ENCODE measurements at places on chromosomes 1 and 21.

DNA sequence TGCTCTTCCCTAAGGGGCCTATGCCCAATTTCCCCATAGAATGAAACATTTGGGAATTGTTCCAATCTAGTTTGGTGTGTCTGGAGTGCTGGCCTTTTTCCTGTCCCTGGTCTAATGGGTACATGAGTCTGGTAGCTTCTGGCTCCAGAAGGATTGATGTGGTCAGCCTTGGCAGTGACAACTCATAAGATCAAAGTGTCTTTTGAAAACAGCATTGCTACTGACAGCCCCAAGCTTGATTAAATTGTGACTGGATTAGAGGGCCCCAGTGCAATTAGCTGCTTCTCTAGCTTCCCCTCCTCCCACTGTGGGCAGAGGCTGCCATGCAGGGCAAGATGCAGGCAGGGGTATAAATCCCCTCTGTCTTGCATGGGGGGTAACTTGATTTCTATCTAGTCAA lies 130.9 kb downstream of the UCK2 start:
- DNase-seq = no peak

GRCh38 chr1:172641492-172641891 lies 17.4 kb upstream of the FASLG start:
- no peak for DNase-seq

DNA sequence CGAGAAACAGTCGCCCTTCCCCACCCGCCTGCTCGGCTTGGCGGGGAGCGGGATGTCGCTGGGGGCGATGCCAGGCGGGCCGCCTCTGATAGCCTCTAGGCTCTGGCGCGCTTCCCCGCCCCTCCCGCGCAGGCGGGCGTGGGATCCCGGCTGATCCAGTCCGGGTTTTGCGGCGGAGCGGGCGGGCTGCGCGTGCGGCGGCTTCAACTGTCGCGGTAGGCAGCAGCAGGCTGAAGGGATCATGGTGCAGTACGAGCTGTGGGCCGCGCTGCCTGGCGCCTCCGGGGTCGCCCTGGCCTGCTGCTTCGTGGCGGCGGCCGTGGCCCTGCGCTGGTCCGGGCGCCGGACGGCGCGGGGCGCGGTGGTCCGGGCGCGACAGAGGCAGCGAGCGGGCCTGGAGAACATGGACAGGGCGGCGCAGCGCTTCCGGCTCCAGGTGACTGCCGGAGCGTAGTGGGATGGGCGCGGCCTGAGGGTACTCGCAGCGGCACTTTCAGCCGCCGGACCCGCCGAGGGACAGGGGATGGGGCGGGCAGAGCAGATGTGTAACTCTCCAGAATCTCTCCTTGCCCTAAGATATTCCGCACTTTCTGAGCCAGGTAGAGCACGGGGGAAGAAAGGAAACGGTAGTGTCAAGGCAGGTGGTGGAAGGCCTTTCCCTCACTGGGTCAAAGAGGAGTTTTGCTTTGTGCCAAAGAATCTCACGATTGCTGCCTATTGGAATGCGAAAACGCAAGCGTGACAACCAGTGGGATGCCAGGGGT lies at the start of gene FAAH:
TSS of gene FAAH (plus strand) at position 210 of the 764 bp plus-strand sequence. CDS start at position 242, 32 bp downstream.
- peak; percentile 52 for DNase-seq

- no peak for DNase-seq
Measured at GRCh38 chr1:64195081-64195395, 8.4 kb upstream of the UBE2U start.

GRCh38 chr1:56060906-56061305 lies 518.5 kb downstream of the PLPP3 start:
- no peak for DNase-seq

DNA sequence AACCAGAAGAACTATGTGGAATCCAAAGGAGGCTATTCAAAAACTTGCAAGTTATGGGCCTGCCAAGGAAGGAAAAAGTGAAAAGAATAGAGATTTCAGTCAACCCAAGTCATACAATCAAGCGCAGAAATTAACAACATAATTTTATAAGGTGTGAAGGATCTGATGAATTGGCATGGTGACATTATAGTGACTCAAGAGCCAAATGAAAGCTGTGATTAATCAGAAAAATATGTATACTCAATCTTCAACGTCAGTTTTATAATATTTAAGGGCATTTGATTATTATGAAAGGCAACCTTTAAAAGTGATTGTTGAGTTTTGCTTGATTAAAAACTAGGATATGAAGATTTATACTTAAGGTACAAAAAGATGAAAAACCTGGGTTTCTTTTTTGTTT lies 37.8 kb upstream of the THEM4 start:
- no peak for DNase-seq

- no peak for DNase-seq
Measured at GRCh38 chr1:160134791-160135572, 16.4 kb upstream of the ATP1A4 start.

DNA sequence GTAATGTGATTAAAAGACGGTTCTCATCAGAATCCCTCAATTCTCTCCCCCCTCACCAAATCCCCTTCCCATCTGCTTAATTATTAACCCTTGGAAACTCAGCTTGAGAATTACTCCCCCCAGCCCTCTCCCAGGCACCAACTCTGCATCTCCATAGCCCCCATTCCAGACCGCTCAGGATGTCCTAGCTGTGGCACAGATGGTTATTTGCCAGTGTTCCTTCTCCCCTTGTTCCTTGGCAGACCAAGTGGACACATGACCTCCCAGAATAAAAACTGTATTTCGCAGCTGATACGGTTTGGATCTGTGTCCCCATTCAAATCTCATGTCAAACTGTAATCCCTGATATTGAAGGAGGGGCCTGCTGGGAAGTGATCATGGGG lies 14.6 kb downstream of the HENMT1 start:
- DNase-seq = no peak

DNA sequence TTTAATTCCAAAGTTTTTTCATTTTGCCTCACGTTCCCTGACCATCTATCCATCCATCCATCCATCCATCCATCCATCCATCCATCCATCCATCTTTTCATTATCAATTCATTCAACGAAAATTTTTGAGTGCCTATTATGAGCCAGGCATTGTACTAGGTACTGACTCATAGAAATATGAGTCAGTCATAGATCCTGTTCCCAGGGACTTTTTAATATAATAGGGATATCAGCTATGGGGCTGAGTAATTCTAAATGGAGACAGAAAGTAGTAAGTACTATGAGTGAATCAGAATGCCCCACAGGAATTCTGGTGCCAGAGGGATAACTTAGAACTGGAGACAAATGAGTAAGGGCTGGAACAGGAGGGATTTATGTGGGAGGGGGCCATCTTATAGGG lies 49.8 kb upstream of the GNG12 start:
- no peak for DNase-seq

- no peak for DNase-seq
Measured at GRCh38 chr1:214006845-214007244, 19.1 kb downstream of the PROX1 start.

- no peak for DNase-seq
Measured at GRCh38 chr1:157774412-157774811, 2.5 kb downstream of the FCRL2 start.

- DNase-seq = no peak
Measured at GRCh38 chr1:93750955-93751354, 69.3 kb upstream of the BCAR3 start.

DNA sequence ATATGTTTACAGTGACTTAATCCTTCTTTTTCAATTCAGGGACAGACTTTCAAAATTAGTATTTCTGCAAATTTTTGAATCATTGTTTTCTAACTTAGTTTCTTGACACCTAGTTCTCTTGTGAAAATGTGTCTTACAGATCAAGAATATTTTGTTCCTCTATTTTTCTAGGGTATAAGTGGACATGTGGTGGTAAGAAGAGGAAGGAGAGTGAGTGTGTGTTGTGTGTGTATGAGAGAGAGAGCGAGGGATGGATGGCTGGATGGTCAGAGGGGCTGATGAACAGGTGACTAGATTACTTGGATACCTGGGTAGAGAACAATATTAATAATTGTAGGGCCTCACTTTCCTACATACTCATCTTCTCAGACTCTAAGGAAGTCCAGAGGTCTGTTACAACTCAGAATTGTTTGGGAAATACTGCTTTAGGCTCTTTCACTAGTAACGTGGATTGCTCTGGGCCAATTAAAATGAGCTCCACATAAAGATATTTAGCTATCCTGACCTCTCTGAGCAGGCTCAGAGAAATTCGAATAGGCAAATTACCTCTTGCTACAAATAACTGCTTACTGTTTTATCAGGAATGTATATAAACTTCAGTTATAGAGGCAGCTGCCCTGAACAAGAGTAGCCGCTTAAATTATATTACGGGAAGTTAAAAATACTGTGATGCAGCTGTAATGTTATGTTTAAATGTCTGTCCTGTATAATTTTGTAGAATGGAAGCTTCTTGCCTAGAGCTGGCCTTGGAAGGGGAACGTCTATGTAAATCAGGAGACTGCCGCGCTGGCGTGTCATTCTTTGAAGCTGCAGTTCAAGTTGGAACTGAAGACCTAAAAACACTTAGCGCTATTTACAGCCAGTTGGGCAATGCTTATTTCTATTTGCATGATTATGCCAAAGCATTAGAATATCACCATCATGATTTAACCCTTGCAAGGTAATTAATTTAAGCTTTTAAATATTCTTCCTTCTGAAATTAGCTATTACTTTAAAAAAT lies 19.7 kb downstream of the GPSM2 start:
- DNase-seq = no peak

- DNase-seq = no peak
Measured at GRCh38 chr1:236275586-236275985, 6.2 kb downstream of the ERO1B start.

- no peak for DNase-seq
Measured at GRCh38 chr1:27504588-27505419, 14.8 kb upstream of the WASF2 start.

DNA sequence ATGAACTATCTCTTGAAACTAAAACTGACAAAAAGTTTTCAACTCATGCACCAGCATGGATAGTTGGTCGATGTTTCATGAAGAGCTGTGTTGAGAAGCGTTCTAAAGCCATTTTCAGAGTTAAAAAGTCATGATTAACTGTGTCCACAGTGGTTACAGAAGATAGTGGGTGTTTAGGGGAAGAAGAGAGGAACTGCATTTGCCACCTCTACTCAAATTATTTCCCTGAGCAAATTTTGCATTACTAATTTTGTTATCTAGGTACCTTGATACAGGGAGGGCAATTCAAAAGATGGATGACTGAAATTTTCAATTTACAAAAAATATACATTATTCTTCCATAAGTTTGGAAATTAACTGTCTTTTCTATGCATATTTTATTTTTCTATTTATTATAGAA lies 15.5 kb downstream of the SAMSN1 start:
- DNase-seq = no peak

GRCh38 chr1:161506336-161507223 lies 1.3 kb downstream of the FCGR2A start:
- no peak for DNase-seq

- DNase-seq = no peak
Measured at GRCh38 chr1:9203511-9203982, 31.0 kb upstream of the H6PD start.

All from CD4-positive, CD25-positive, alpha-beta regulatory T cell (primary cell).